D721Med (cell line): ENCODE measurements at places on chromosomes 5 and 9.

- DNase-seq: no peak
Observed at GRCh38 chr5:102130386-102130785, 165.7 kb downstream of the SLCO4C1 start.

GRCh38 chr9:755454-756381, 85.8 kb upstream of the DMRT1 start:
- DNase-seq: no peak

- no peak for DNase-seq
Observed at GRCh38 chr9:33300546-33300945, 10.2 kb downstream of the NFX1 start.

- no peak for DNase-seq
Observed at GRCh38 chr9:126428534-126429175, 102.0 kb downstream of the MVB12B start.

GRCh38 chr9:98522487-98522886, 186.2 kb downstream of the GABBR2 start:
- DNase-seq: no peak

DNA sequence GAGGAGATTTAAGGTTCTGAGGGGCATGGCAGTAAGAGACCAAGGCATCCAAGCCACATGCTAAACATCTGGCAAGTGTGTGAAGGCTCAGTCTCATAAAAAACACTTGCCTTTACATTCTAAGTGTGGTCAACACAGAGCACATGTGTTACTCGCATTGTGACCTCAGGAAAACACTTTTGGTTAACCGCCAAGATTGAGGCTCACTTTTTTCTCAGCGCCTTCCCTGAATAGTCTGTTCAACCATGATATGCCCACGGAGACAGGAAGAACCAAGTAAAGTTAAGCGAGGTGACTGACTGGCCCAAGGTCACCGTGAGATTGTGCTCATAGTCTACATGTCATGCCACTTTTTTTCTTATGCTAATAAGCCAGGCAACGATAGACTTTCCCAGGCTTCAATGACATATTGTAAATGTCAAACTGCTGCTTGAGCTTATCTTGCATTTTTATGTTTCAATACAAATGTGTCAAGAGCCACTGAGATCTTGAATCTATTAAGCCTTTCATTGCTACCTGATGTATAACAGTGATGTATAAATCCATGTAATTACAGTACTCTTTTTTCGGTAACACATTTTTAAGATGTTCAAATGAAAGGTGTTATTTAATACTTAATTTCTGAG, 21.1 kb upstream of the IL9 start:
- no peak for DNase-seq

GRCh38 chr5:129591508-129592160, 131.5 kb downstream of the ADAMTS19 start:
- no peak for DNase-seq

GRCh38 chr5:10264604-10265003, 14.5 kb downstream of the CCT5 start:
- no peak for DNase-seq

GRCh38 chr5:149135536-149136201, 5.6 kb upstream of the ABLIM3 start:
- no peak for DNase-seq

GRCh38 chr5:55533521-55534435, 986 bp downstream of the PLPP1 start:
- DNase-seq: no peak

DNA sequence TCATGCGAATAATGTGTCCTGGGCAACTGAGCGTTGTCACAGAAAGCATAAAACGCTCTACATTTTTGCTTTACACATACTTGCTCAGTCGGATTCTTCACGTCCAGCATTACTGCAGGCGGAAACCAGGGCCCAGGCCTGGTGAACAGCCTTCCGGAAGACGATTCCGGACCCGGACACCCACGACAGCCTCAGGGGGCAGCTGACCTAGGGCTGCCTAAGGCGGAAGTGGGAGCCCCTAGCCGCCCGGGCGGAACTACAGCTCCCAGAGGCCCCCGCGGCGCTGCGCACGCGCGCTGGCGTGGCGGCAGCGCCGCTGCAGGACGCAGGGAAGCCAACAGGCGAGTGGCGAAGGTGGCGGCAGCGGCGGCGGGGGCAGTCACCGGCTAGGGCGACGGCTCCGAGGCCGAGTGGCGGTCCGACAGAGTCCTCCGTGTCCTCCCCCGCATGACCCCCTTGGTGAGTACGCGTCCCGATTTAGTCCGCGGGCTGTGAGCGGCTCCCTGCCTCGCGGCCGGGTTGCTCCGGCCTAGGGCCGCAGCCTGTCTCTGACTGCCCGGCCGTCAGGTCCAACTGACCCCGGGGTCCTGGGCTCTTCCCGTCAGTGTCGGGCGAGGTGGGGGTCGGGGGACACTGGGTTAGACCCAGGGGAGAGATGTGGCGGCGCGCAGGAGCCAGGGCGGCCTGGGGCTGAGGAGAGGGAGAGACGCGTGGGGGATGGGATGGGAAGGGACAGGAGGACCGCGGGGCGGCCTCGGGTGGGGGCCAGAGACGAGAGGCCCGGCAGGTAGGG, at the start of gene GAPVD1:
Gene GAPVD1 (plus strand): TSS at position 326 of the 793 bp plus-strand sequence. CDS start 37,096 bp downstream, outside the sequence.
- peak; percentile 98 for DNase-seq

DNA sequence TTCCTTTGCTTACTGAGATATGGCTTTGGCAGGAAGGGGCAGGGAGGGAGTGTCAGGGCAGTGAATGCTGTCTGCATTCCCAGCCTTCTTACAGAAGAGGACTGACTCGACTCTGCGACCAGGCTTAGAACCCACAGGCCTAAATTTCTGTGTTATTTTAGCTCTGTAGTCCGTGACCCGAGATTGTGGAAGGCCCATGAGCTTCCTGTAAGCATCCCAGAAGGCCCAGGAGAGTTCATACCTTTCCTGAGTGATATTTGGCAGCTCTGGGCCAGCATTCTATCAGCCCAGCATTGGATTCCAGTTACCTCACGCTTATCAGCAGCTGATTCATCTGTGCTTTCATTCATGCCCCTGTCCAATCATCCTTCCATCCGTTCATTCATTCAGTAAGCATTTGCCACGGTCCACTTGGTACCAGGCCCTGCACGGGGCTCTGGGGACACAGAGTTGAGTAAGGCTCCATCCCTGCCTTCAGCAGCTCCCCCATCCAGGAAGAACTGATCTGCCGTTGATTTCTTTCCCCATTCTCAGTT, 28.2 kb upstream of the RPL26L1 start:
- DNase-seq: no peak

DNA sequence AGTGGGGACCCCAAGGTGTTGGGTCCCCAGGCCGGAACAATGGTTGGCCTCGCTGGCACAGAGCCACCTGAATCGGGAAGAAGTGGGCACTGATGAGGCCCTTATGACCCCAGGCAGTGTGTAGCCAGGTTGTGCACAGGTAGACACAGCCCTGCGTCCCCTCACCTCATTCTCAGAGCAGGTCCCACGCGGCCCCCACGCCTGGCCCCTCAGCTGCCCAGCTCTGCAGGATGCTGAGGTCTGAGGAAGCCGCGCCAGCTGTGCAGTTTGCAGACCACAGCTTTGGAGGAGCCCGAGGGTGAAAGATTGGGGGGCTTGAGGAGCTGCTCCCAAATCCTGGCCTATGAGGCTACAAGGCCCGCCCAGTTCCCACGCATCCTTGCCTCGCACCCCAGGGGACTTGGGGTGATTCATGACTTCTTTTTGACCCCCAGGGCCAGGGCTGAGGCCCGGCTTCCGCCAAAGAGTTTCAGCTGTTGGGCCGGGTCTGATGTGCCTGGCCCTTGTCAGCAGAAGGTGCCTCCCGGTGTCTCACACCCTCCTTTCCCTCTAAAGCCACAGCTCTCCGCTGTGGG, 87.8 kb upstream of the PHYKPL start:
- DNase-seq: no peak

- DNase-seq: no peak
Observed at GRCh38 chr5:170625221-170626165, 121.7 kb downstream of the KCNIP1 start.

DNA sequence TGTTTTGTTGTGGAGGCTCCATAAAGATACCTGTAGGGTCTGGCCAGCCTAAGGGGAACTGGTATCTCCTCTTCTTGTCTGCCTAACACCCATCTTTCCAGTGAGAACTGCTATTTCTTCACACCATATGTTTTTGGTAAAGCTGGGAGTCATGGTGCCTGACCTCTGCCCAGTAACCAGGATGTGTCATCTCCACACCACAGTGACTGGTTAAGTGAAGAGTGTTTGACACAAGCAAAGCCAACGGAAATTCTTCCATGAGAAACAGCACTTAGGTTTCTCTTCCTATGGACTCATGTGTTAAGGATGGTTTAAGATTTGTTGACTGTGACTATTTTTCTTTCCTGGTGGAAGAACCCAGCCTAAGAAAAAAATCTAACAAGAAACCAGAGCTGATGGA, 111.5 kb downstream of the HTR4 start:
- no peak for DNase-seq

- DNase-seq: no peak
Observed at GRCh38 chr5:56039985-56040384, 45.2 kb upstream of the IL6ST start.

GRCh38 chr9:137836831-137837241, 40.7 kb upstream of the CACNA1B start:
- DNase-seq: no peak

DNA sequence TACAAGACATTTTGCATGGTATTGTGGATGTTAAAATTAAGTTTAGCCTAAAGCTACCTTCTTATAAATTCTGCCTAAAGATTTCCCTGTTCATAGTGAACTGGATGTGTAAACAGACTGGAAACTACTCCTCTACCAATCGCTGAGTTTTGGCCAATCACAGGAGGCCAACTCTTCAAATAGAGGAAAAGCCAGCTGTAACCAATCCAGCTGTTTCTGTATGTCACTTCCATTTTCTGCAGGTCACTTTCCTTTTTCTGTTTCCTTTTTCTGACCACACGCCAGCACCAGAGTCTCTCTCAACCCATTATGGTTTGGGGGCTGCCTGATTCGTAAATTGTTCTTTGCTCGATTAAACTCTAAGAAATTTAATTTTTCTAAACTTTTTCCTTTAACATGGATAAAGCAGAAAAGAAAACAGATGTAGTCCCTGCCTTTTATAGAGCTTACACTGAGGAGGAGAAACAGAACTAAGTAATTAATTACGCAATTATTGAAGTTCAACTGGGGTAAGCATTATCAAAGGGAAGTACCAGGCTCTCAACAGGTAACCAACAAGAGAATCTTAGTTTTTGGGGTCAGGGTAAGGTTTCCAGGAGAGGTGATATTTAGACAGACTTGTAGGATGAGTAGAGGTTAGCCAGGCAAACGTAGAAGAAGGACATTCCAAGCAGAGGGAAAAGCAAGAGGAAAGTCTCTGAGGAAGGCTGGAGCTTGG, 27.7 kb downstream of the RANBP3L start:
- DNase-seq: no peak

- no peak for DNase-seq
Observed at GRCh38 chr5:100600298-100600994, 65.3 kb downstream of the FAM174A start.

GRCh38 chr9:137045294-137046087, 486 bp downstream of the NPDC1 start:
- DNase-seq: no peak

- DNase-seq: no peak
Observed at GRCh38 chr5:63483338-63483737, 478.9 kb downstream of the HTR1A start.

GRCh38 chr9:110148384-110148783, 59.6 kb downstream of the C9orf152 start:
- DNase-seq: no peak

DNA sequence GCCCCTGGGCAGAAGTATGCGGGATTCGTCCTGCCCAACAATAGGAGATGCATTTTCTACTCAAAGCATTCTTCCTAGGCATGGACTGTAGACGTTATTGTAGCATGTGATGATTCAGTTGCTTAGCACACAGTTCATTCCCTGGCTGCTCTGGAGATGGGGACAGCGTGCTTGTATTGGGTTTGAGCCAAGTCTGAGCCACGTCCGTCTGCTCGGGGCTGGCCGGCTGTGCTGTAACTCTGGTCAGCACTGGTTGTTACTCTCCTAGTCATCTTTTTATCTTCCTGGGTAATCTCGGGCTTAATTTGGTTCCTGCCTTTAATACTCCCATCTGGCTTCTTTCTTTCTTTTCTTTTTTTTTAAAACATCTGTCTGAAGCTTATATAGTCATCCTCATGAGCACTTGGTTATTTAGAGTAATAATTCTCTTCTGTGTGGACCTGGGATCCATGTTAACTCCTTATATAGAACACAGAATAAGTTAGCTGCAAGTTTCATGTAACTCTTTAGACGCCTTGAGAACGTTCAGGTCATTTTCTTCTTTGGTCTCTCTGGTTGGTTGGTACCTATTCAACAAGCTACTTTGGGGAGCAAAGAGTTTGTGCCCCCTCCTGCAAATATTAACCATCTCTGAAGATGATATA, 118.8 kb upstream of the RPS23 start:
- DNase-seq: no peak

GRCh38 chr9:136597141-136597885, 51.5 kb upstream of the NOTCH1 start:
- no peak for DNase-seq

DNA sequence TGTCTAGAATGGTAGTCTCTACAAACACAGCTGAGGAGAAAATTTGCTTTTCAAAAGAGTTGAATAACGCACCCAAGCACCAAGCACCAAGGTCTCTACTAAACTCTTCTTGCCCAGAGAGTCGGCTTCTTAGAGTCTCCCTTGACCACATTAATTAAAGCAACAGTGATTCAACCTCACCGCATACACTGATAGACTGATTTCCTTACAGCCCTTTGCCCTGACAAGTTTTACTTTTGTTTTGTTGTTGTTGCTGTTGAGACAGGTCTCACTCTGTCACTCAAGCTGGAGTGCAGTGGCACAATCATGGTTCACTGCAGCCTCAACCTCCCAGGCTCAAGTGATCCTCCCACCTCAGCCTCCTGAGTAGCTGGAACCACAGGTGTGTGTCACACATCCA, 1035.7 kb upstream of the DMAC1 start:
- no peak for DNase-seq

DNA sequence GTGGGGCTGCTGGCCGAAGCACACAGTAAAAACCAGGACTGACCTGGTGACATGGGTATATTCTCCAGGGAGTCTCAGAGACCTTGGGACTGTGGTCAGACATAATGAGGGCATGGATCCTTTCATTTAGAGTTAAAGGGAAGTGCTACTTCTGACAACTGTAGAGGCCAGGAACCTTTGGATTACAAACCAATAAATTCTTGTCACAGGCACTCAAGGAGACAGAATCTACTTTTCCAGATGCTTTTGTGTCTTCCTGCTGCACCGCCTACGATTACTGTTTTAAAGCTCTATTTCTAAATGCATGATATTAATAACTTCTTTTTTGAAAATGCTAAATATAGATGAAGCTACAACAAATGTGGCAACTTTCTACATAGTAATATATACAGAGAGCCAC, 106.5 kb upstream of the LPAR1 start:
- no peak for DNase-seq

DNA sequence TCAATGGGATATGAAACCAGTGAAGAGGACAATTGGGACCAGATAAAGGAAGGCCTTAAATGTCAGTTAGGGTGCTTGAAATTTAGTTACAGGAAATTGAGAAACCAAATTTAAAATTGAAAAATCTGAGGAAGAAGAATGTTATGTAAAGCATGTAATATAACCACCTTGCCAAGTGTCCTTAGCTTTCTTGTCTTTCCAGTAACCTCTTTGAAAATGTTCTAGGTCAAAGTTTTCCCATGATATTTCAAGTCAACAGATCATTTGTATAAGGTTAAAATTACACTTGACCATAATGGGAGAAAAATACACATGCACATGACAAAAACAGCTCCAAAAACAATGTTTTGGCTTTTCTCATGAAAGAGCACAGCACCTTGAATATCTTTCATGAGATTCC, 21.1 kb downstream of the LOX start:
- DNase-seq: no peak

GRCh38 chr5:163309914-163310313, 127.5 kb upstream of the CCNG1 start:
- DNase-seq: no peak

GRCh38 chr5:134103397-134103796, 11.1 kb upstream of the TCF7 start:
- DNase-seq: no peak
